Aorta (tissue), 5 donors: ENCODE measurements at places on chromosomes 6 and 20. TPM values are rescaled to one million over a fixed set of nuclear protein-coding genes. Genes with fewer than 3 reads are reported as not detected.

OR2B6 gene
- total RNA-seq = not detected

MLIP gene
- total RNA-seq = 2.6 TPM

SEL1L2 gene
- 6.3 TPM for total RNA-seq

SGK2 gene
- total RNA-seq = 2.7 TPM

AIF1 gene
- 68.3 TPM for total RNA-seq

ZNF341 gene
- total RNA-seq = 3.1 TPM

TBXT gene
- not detected for total RNA-seq

DEF6 gene
- 9.9 TPM for total RNA-seq

UBE3D gene
- total RNA-seq = 4.8 TPM

KIF3B gene
- total RNA-seq = 28.0 TPM

KHDC1 gene
- total RNA-seq = 2.8 TPM

ECT2L gene
- 0.19 TPM for total RNA-seq

PERP gene
- total RNA-seq = 14.8 TPM

OOEP gene
- total RNA-seq = 0.39 TPM

SALL4 gene
- 0.12 TPM for total RNA-seq

SHLD1 gene
- 2.9 TPM for total RNA-seq

DNAH8 gene
- 0.03 TPM for total RNA-seq

GLP1R gene
- not detected for total RNA-seq

POLR1C gene
- total RNA-seq = 27.6 TPM

DSN1 gene
- total RNA-seq = 7.7 TPM

HLA-DMA gene
- 109 TPM for total RNA-seq

TTLL9 gene
- total RNA-seq = 0.81 TPM
